ENCODE measurements at places on chromosomes 2 and 18.

GRCh38 chr2:212919238-212919637 lies 232.2 kb downstream of the IKZF2 start:
- no peak for DNase-seq

GRCh38 chr18:65988972-65989371 lies 238.2 kb downstream of the CDH7 start:
- no peak for DNase-seq

- peak; percentile 71 for DNase-seq
Observed at GRCh38 chr2:17540093-17540812, at the start of gene VSNL1. Gene VSNL1, plus strand, starts transcription at chr2:17540696. Its CDS starts 51,379 bp downstream, at chr2:17592075.

- no peak for DNase-seq
Observed at GRCh38 chr18:22005191-22005841, 164.1 kb upstream of the GATA6 start.
